ENCODE measurements at places on chromosomes 2 and 18.

- DNase-seq: no peak
Measured at GRCh38 chr18:79489051-79489898, 93.5 kb downstream of the NFATC1 start.

DNA sequence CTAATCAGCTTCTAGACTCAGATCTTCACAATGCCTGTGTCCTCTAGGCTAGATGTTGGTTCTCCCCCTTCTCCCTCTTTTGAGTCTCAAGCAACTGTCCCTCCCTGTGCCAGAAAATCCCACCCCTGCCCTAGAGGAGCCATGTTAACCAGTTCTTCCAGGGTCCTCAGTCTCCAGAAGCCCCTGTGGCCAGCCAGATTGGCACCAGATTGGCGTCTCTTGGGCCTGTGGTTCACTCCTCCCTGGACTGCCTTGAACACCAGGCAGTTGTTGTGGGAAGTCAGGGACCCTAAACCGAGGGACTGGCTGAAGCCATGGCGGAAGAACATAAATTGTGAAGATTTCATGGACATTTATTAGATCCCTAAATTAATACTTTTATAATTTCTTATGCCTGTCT, 36.6 kb downstream of the CYP26B1 start:
- DNase-seq: no peak

GRCh38 chr2:54946220-54946805, 103.9 kb downstream of the RTN4 start:
- DNase-seq: no peak

DNA sequence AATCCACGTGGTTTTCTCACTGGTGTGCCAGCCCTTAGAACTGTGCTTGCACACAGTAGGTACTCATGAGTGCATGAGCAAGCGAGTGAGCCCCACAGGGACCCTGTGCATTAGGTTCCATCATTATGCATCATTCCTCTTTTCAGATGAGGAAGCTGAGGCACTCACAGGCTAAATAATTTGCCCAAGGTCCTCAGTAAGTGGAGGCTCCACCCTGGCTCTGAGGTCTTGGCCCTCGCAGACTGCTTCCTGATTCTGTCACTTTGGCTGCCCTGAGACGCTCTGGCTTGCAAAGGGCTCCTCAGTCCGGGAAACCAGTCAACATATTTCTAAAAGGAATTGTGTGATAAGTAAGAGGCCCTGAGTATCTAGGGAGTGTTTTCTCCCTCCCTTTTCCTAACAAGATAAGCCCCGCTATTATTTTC, 71.7 kb downstream of the IL1R2 start:
- no peak for DNase-seq

DNA sequence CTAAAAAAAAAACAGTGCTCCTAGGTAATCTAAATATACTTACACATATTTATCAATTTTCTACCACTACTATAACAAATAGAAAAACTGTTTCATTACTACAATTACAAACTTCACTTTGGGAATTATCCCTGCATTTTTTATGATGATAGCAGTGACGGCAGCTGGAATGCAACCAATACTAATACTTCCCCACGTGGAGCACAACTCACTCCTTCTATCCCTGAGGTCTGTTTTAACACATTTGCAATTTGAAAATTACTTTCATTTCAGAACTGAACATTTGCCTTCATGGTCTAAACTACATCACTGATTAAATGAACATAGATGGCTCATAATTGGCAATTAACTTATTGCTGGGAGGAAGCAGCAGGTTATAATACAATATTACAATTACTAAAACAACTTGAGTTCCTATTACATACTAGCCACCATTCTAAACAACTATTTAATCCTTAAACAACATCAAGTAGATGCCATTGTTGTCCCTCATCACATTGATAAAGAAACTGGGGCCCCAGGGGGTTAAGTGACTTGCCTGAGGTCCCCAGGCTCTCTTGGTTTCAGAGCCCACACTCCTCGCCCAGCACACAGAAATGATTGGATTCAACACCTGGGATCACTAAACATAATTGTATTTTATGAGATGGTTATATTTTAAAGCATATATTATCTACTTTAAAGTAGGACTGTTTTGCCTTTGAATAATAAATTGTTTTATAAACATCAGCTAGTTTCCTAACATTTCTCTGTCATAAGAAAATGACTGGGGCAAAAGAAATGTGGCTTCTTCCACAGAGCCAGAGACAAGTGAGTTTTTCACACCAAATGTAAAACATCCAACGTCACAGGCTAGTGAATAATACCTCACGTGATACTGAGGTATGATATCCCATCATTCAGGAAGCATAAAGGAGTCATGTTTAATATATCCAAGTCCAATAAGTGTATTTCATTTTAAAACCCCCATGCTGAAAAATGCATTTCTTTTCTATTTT, 6.2 kb downstream of the COLEC12 start:
- no peak for DNase-seq

GRCh38 chr2:16260041-16260830, 319.9 kb downstream of the MYCN start:
- DNase-seq: no peak
